Activated naive CD4-positive, alpha-beta T cell treated with anti-CD3 and anti-CD28 coated beads, Interleukin-2, amount 50 U/mL, for 72 hours (primary cell): ENCODE measurements at places on chromosomes 13 and 19. TPM values are rescaled to one million over a fixed set of nuclear protein-coding genes. Genes with fewer than 3 reads are reported as not detected.

DNA sequence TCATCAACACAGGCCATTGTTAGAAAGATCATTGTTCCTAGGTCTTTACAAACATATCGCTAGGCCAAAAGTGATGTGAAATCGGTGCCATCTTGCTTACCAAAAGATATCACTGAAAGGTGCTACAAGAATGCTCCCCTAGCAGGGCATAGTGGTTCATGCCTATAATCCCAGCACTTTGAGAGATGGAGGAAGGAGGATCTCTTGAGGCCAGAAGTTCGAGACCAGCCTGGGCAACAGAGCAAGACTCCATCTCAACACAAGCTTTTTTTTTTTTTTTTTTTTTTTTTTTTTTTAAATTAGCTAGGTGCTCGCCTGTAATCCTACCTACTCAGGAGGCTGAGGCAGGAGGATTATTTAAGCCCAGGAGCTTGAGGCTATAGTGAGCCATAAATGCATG is 92.1 kb downstream of the DACH1 start:
- DNase-seq: no peak

DNA sequence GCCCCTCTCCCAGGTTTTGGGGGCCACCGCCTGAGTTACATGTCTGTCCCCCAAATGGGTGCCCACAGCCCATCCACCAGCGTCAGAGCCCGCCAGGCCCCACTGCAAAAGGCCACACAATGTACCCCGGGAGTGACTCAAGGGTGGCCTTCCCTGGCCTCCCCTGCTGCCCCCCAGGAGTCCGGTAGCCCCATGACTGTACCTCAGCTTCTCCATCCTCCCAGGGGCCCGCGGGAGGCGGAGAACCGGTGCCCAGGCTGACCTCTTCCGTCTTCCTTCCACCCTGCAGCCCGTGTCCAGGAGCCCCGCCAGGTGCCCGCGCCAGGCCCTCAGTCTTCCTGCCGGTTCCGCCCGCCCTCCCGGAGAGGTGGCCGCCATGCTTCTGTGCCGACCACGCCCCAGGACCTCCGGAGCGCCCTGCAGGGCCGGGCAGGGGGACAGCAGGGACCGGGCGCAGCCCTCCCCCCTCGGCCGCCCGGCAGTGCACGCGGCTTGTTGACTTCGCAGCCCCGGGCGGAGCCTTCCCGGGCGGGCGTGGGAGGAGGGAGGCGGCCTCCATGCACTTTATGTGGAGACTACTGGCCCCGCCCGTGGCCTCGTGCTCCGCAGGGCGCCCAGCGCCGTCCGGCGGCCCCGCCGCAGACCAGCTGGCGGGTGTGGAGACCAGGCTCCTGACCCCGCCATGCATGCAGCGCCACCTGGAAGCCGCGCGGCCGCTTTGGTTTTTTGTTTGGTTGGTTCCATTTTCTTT is 10.3 kb downstream of the CBARP start:
- DNase-seq: no peak

- no peak for DNase-seq
Observed at GRCh38 chr13:38462605-38463004, 113.0 kb downstream of the UFM1 start.

- no peak for DNase-seq
Observed at GRCh38 chr19:10643172-10643967, 10.8 kb upstream of the ILF3 start.

GRCh38 chr19:7676854-7677253 is at the start of gene MCEMP1:
Gene MCEMP1, plus strand, starts transcription at chr19:7677090. Its CDS starts 31 bp downstream, at chr19:7677121.
- DNase-seq: no peak

DNA sequence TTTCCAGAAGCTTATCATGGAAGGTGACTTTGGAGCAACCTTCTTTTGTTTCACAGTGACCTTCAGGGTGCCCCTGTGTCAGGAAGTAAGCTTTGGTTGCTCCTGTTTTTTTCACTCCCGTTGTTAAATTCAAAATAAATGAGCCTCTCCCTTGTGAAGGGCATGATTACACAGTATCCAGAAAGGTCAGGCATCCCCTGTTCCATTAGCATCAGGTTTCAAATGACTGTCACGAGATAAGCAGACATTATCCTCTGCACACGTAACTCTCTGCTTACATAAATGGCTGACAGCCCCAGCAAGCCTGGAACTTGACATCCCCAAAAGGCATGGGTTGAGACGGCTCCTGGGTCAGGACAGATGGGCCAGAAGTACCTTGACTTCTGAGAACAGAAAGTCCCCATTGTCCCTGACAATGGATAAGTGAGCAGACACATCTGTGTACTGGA is 52.0 kb downstream of the RAB20 start:
- no peak for DNase-seq

DNA sequence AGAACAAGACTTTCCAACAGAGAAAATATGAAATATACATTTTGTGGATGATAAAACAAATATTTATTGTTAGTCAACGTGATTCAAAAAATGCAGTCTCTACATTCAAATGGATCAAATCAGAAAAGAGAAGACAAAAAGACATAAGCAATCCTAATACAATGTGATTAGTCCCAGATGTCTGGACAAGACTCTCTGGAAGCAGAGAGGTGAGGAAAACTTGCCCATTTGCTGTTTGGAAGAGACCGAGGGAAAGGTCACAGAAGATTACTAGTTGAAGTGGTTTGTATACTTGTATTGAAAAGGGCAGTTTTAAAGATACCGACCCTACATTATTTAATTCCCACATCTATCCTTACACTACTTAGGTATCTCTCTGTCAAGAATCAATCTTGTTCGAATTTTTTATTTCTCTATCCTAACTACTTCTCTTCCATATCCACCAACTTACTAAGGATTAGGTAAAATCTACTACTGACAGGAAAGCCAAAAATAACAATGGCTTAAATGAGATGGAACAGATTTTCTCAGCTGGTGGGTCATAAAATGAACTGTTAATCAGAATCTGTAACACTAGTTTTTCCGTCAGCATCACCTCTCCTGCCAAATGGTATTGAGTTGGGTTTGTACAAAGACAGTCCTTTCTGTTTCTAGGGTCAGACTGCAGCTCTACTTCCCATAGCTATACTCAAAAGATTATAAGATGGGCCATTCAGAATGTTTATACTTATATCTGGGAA is 497.1 kb downstream of the DCT start:
- DNase-seq: no peak

- DNase-seq: no peak
Observed at GRCh38 chr19:42286349-42287016, 15.4 kb upstream of the PRR19 start.

Gene SLC17A7
- 0.33 TPM for total RNA-seq

Gene ZMYM2
- 85.1 TPM for total RNA-seq

Gene RUBCNL
- total RNA-seq: 1.2 TPM
